Activated CD4-positive, alpha-beta T cell treated with anti-CD3 and anti-CD28 coated beads for 48 hours (primary cell): ENCODE measurements at places on chromosomes 2 and 18.

DNA sequence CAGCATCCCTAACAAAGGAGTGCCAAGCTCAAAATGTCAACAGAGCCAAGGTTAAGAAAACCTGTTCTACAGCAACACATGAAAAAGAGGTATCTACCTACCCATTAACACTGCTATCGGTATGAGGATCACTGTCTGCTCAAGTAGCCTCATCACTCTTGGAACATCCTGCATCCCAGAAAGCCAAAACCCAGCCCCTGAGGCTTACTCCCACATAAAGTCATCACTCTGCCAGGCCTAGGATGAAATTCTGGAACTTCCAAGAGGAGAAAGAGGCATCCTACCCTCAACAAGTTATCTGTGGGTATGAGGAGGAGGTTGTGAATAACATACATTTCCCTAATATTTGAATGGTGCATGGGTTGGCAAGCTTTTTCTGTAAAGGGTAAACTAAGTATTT, 25.5 kb downstream of the CDH2 start:
- DNase-seq, result no peak

DNA sequence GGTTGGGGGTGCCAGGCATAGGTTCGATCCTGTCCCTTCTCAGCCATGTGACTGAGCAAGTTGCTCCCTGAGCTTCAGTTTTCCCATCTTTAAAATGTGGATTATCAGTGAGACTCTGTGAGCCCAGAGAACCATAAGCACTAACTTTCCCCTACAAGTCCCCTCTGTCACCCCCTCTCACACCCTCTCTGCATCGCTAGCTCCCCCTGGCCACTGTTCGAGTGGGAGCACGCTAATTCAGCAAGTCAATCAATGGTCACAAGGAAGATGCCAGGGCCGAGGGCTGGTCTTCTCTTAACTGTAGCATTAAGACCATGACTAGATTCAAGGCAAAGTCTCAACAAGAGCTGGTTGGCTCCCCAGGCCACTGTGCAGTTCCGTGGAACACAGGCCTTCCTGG, 66.2 kb downstream of the BCL2L11 start:
- DNase-seq, result no peak

GRCh38 chr18:45571195-45571594, 44.1 kb upstream of the SLC14A2 start:
- DNase-seq, result no peak

DNA sequence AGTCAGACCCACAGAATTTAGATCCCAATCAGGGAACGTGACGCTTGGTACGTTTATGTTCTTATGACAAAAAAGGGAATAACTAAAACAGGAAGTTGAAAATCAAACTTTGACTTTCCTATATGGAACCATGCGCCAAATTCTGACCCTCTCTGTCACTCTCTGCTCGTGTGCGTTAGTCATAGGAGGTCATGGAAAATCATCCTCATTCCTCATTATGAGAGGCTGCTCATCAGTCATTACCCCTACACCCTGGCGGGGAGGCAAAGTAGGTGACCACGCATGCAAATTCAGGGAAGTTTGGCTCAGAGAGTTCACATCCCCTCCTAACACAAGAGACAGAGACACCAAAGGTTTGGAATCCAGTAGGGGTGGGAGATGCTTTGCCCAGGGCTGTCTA, 15.5 kb downstream of the IL1F10 start:
- peak; percentile 46 for DNase-seq

GRCh38 chr2:120798567-120799247, 63.0 kb downstream of the GLI2 start:
- no peak for DNase-seq

DNA sequence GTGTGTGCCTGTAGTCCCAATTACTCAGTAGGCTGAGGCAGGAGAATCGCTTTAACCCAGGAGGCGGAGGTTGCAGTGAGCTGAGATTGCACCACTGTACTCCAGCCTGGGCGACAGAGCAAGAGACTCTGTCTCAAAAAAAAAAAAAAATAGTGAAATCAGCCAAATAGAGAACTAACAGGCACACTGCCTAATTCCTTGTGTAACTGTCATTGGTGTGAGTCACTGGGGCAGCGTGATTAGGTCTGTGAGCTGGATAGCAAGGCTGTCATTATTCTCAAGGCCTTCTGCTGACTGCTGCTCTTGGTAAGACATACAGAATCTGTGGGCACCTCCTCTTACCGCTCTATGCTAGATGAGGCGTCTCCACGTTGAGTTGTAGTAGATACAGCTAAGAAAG, 270.3 kb downstream of the NEDD4L start:
- DNase-seq, result no peak

GRCh38 chr2:30217644-30218337, 13.5 kb upstream of the LBH start:
- DNase-seq, result peak; percentile 46

GRCh38 chr18:22604986-22605421, 187.3 kb upstream of the CTAGE1 start:
- no peak for DNase-seq

DNA sequence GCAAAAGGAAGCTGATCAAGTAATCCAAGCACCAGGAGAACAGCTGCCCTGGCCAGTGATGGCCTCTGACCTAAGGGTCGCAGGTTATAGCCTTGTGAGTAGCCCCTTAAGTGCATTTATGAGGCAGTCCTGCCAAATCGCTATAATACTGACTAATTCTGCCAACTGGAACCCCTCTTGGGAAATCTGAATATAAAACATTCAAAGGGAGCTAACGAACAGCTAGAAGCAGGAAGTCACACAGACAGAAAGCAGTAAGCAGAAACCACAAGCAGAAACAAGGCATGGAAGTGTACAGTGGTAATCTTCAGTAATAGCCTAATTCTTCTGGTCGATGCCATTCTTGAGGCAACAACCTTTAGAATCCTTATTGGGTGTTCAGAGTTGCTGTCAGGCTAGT, 521.3 kb downstream of the METTL4 start:
- DNase-seq, result no peak

GRCh38 chr18:725646-726045, 13.2 kb upstream of the ENOSF1 start:
- no peak for DNase-seq

DNA sequence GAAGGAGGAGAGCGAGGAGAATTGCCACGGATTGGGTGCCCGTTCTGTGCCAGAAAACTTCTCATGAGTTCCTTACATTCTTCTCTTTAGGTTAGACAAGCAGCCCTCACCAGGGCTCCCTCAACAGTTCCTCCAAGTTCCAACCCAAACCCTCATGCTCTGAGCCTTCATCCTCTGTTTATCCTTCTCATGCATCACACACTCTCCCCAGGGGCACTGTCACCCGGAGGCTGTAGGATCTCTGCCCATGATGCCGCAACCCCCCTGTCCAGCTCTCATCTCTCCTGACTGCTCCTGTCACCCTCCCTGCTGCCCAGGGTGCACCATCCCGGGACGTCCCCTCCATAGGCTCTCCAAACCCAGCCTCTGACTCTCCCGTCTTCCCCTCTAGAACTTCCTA, 99.4 kb upstream of the MYCN start:
- no peak for DNase-seq

- peak; percentile 84 for DNase-seq
Measured at GRCh38 chr2:238256594-238257104, 16.8 kb upstream of the HES6 start.

DNA sequence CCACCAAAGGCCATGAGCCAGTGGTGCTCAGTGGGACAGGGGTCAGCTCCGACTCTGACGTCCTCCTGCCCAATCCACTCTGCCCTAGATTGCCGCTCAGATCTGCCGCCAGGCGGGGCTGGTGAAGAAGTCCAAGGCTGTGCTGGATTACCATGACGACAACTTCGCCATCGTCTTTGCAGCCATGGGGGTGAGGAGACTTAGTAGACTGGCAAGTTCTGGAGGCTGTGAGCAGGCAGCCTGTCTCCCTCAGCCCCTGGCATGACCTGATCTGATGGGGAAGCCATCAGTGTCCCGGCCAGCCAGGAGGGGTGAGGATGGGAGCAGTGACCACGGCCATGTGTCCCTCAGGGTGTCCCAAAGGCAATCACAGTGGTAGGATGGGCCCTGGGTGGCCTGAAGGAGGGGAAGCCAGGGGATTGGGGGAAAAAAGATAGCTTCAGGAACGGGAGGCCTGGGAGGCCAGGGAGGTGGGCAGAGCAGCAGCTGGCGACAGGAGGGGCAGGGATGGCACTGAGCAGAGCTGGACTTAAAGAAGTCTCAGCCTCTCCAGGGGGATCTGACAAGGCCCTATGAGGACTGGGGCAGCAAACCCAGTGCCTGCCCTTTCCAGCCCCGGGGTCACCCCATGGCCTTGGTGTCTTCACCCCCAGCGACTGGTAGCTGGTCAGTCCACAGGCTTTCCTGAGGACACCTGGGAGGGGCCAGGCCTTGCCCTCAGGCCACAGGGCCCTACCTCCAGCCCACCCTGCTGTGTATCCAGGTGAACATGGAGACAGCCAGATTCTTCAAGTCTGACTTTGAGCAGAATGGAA, 17.4 kb upstream of the ANKRD53 start:
- DNase-seq, result no peak

GRCh38 chr18:62332964-62333695, 8.0 kb downstream of the TNFRSF11A start:
- no peak for DNase-seq

GRCh38 chr2:121363632-121364420, 78.8 kb upstream of the TFCP2L1 start:
- no peak for DNase-seq

GRCh38 chr18:9803698-9804516, 81.9 kb upstream of the TXNDC2 start:
- DNase-seq, result no peak
